ENCODE measurements at places on chromosomes 3 and 15. TPM values are rescaled to one million over a fixed set of nuclear protein-coding genes. Genes with fewer than 3 reads are reported as not detected.

- no peak overlapping the region for H3K27ac ChIP-seq
- H3K4me1 ChIP-seq = peaks cover 10% of the 10 kb centered on the region
- DNase-seq = no peak
- H3K27me3 ChIP-seq = no peaks in the 10 kb centered on the region
These were observed 68.1 kb downstream of the CHDH start for GRCh38 chr3:53778153-53778552.

DNA sequence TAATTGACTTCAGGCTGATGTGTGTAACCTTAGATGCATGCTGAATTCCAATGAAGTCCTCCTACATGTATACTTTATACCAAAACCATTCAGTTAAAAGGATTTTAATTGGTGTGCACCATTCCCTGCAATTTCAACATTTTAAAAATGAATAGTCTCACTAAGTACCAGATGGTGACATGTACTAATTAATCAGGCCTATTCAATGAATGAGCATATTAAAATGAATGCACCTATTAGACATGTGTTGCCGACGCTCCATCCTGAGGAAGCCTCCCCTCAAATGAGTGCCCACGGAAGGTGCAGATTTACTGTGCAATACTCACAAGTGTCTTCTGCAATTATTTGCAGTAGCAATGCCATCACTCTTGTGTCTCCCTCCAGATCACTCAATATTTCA is 124.7 kb upstream of the TSPAN3 start:
- no peak for DNase-seq
- H3K27ac ChIP-seq = no peak overlapping the region
- no peak overlapping the region for H3K4me3 ChIP-seq
- no peaks in the 10 kb centered on the region for H3K36me3 ChIP-seq
- no peaks in the 10 kb centered on the region for H3K4me1 ChIP-seq

- H3K4me1 ChIP-seq = peaks cover 8% of the 10 kb centered on the region
- no peaks in the 10 kb centered on the region for H3K27me3 ChIP-seq
- no peaks in the 10 kb centered on the region for H3K36me3 ChIP-seq
- H3K27ac ChIP-seq = peak overlapping the region; percentile 4
These were observed 5.7 kb downstream of the APH1B start for GRCh38 chr15:63283126-63283525.

- H3K4me1 ChIP-seq = no peaks in the 10 kb centered on the region
- no peak overlapping the region for H3K4me3 ChIP-seq
- H3K27ac ChIP-seq = no peak overlapping the region
- DNase-seq = no peak
- H3K27me3 ChIP-seq = no peaks in the 10 kb centered on the region
These were observed 41.8 kb upstream of the ARPP21 start for GRCh38 chr3:35597490-35597889.

SEMA3G gene
- total RNA-seq = 37.7 TPM

PLA1A gene
- 12.0 TPM for total RNA-seq

All from tibial nerve (tissue), 4 donors.